ENCODE measurements at places on chromosomes 7 and 10.
A peak's percentile ranks its signal among the peaks of the same experiment; 100 is the strongest.

- no peak for DNase-seq
Observed at GRCh38 chr10:72105710-72106109, 17.4 kb upstream of the SPOCK2 start.

DNA sequence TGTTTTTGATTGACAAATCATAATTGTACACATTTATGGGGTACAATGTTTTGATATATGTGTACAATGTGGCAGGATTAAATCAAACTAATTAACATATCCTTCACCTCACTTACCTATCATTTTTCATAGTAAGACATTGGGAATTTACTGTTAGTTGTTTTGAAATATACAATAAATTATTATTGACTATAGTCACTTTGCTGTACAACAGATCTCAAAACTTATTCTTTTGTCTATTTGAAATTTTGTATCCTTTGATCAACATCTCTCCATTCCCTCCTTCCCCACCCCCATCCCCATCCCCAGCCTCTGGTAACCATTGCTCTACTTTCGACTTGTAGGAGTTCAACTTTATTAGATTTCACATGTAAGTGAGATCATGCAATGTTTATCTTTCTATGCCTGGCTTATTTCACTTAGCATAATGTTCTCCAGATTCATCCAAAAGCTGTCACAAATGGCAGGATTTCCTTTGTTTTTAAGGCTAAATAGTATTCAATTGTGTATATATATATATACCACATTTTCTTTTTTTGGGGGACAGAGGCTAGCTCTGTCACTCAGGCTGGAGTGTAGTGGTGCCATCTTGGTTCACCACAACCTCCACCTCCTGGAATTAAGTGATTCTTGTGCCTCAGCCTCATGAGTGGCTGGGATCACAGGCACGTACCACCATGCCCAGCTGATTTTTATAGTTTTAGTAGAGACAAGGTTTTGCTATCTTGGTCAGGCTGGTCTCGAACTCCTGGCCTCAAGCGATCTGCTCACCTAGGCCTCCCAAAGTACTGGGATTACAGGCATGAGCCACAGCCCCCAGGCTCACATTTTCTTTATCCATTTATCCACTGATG is 23.3 kb upstream of the SLC26A5 start:
- DNase-seq, result no peak

DNA sequence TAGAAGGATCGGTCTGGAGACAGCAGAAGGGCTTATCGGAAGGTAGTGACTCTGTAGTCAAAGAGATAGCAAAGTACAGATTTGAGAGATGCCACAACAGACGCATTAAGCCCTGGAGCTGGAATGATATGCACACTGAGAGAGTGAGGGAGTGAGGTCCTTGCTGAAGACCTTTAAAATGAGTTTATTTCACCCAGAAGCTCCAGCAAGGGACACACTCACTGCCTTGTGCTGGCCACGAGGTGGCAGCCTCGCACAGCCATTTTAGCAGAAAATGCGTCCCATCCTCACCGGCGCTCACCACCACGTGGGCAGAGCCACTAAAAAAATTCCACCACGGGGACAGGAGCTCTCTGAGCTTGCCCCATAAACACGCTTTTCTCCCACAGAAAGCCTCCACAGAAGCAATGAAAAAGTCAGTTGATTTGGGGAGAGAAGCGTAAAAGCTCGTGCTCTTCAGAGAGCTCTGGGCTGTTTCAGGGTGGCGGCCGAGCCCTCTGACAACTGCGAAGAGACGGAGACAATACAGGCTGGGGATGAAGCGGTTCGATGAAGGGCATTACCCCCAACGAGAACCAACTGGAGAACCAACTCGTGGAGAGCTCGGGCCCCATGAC is 163.0 kb upstream of the KLF14 start:
- peak; percentile 53 for DNase-seq

- no peak for DNase-seq
Observed at GRCh38 chr10:96996275-96996965, 164.3 kb downstream of the LCOR start.

DNA sequence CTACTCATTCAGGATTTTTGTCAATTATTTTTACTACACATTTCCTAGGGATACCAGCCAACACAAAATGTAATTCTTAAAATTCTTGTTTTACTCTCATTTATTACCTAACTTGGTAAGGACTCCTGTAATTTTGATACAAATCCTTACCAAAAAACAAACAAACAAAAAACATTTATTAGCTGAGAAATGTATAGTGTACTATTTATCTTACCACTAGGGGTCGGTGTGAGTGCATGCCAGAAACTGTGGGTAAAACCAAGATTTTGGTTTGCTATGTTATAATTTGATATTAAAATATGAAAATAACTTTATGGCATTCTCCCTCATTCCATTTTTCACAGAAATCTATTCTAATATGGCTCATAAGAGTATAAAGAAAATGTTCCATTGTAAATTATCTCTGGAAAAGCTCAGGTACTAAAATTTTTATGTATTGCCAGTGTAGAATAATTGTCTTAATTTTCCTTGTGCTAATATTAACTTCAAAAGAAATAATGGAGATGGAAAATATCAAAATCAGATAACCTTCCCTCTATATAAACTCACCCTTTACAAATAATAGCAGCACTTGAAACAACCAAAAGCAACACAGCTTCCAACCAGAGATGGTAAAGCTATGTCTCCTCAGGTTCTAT is 290.8 kb upstream of the PCDH15 start:
- DNase-seq, result no peak

DNA sequence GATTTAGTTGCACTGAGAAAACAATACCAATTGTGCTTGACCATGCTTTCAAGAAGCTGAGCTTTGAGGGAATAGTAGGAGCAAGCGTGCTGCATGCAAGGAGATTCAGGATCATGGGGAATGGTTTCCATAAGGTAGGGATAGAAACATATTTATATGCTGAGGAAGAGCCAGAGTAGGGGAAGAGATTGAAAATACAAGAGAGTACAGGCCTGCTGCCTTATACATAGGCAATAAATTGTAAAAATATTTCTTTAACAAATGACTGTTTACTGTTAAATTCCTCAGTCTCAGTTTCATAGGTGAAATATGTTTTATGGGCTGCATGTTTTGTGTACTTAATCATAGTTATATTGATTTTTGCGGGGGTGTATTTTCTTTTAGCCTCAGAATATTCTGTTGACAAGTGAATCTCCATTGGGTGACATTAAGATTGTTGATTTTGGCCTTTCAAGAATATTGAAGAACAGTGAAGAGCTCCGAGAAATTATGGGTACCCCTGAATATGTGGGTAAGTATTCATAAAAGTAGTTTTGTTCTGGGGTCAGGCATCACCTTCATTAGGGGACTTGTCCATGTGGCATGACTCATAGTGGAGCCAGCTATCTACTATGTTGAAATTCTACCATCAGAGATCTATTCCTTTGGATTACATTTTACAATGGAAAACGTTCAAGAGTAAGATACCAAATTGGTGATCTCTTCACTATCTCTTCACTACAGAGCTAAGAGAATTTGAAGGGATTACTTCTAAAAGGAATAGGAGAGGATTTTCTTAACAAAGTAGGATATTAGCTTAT is 36.5 kb downstream of the STK17A start:
- no peak for DNase-seq

DNA sequence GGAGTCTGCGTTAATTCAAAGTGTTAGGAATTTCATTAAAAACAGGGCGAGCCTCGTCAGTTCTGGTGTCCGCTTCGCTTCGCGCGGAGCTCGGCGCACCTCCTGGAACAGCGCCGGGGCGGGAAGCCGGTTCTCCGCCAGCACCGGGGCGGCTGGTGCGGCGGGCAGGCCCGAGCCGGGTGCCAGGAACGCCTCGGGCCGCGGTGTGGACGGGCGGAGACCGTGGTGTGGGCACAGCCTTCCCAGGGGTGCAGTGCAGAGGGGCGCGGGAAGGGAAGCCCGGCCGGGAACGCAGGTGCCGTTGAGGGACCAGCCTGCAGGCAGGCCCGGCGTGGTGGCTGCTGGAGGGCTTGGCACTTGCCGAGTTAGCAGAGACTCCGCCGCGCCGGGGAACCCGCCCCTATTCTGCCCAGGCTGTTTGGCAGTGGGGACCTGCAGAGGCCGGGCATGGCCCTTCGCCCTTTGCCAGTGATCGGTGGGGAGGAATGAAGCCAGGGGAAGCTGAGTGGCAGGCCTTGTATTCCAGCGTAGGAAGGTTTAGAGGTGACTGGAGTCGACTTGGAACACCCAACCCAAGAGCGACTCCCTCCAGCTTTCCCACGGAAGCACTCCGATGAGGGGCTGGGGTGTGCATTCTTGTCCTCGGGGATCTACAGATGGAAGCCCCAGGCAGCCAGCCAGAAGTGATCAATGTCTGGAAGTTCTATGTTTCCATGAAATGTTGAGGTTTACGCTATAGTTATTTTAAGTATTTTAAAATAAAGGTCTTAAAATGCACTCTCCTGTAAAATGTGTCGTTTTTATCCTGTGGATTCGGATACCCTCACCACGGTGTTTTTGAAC is 945 bp upstream of the RHEB start:
- peak; percentile 2 for DNase-seq

DNA sequence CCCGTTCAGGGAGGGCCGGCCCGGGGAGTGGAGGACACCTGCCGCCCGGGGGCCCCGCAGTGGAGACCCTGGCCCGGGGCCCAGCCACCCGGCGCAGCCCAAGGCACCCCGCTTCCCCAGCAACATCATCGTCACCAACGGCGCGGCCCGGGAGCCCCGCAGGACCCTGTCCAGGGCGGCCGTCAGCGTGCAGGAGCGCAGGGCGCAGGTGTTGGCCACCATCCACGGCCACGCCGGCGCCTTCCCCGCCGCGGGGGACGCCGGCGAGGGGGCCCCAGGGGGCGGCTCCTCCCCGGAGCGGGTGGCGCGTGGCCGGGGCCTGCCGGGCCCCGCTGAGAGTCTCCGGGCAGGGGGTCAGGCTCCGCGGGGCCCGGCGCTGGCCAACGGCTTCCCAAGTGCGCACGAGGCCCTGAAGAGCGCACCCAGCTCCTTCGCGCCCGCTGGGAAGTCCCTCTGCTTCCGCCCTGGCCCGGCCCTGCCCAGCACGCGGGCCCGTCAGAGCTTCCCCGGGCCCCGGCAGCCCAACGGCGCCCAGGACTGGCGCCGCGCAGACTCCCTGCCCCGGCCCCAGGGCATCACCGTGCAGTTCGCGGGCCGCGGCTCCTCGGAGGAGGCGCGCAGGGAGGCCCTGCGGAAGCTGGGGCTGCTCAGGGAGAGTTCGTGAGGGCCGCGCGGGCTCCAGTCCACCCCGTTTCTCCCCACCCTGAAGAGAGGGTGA is 46.7 kb downstream of the PROSER2 start:
- no peak for DNase-seq

GRCh38 chr10:66723608-66724400 is 202.0 kb upstream of the LRRTM3 start:
- DNase-seq, result no peak

- DNase-seq, result no peak
Observed at GRCh38 chr10:48788554-48788953, 103.9 kb downstream of the WDFY4 start.

- DNase-seq, result no peak
Observed at GRCh38 chr7:1966631-1967200, 266.0 kb downstream of the MAD1L1 start.

- no peak for DNase-seq
Observed at GRCh38 chr7:28855538-28856217, 102.5 kb downstream of the TRIL start.

DNA sequence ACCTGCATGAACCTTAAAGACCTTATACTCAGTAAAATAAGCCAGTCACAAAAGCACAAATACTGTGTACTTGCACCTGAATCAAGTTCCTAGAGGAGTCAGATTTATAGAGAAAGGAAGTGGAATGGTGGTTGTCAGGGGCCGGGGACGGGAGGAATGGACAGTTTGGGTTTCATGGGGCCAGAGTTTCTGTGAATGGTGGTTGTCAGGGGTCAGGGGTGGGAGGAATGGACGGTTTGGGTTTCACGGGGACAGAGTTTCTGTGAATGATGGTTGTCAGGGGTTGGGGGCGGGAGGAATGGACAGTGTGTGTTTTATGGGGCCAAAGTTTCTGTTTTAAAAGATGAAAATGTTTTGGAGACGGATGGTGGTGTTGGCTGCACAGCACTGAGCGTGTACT is 260.0 kb upstream of the MKI67 start:
- DNase-seq, result no peak

GRCh38 chr10:113609704-113610108 is 54.1 kb downstream of the NRAP start:
- no peak for DNase-seq

DNA sequence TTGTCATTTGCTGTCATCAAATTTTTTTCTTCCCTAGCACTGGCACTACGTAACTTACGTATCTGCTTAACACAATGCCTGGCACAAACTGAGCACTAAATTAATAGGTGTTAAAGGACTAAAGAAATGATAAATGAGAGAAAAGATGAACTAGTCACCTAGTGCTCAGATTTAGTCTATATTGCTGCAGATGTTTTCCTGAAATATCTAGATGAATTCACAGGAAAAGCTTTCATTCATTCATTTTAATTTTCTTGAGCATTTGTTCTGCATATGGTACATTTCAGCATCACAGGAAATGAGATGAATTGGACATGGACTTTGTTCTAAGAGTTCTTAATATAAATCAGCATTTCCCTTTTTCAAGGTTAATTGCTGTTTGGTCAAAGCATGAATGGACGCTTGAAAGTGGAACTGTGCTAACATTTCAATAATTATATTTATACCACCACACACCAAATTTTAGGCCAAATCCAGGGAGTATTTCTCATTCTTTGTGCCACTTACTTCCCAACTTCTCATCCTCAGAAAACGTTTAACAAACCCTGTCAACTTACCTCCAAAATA is 163.2 kb upstream of the MDFIC start:
- DNase-seq, result no peak

- no peak for DNase-seq
Observed at GRCh38 chr10:43926371-43926770, 277.7 kb upstream of the ZNF32 start.

DNA sequence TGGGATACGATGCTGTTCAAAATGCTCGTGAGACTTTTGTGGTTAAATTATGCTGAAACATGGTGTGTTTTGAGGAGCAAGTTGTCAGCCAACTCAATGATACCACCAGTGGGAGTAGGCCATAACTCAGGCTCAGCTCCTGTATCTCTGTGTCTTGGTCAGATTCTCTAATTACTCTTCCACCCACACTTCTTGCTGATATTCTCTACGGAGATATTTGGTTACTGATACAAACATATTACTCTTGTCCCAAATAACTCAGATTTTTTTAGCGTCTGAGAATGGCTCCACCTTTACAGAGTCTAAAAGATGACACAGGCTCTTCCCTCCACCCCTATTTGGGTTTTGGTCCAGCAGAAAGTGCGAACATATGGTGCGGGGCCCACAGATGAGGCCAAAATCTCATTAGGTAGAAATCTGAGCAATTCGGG is 168.9 kb downstream of the PKD1L1 start:
- no peak for DNase-seq

DNA sequence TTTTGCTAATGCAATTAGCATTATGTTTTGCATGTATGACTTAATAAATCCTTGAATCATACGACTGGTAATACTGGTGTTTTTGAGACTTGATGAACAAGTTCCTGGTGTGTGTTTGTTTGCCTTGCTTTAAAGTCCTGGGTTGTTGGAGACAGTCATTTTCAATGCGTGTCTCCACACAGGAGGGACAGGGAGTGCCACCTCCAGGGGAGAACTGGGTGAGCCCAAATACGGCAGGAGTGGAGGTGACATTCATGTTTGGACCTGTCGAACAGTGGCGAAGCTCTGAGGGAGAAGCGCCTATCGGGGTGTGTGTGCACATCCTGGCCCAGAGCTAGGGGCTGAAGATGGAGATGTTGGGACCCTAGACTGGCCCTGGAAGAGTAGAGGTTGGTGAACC is 43.8 kb downstream of the DAGLB start:
- DNase-seq, result no peak

Measured in stimulated activated CD8-positive, alpha-beta memory T cell treated with anti-CD3 and anti-CD28 coated beads, Interleukin-2, amount 100 ng/mL, for 1 hour (primary cell).